ENCODE measurements at places on chromosomes 16 and 17. TPM values are rescaled to one million over a fixed set of nuclear protein-coding genes. Genes with fewer than 3 reads are reported as not detected.
A peak's percentile ranks its signal among the peaks of the same experiment; 100 is the strongest.

The PERCC1 gene
- not detected for total RNA-seq

The ABCC11 gene
- not detected for total RNA-seq

The TBC1D3E gene
- not detected for total RNA-seq

The RANBP10 gene
- total RNA-seq, result 8.8 TPM

The STXBP4 gene
- total RNA-seq, result 12.8 TPM

The KRT28 gene
- not detected for total RNA-seq

The SCNN1G gene
- total RNA-seq, result not detected

The DNAH3 gene
- 0.07 TPM for total RNA-seq

The ACSM2A gene
- not detected for total RNA-seq

DNA sequence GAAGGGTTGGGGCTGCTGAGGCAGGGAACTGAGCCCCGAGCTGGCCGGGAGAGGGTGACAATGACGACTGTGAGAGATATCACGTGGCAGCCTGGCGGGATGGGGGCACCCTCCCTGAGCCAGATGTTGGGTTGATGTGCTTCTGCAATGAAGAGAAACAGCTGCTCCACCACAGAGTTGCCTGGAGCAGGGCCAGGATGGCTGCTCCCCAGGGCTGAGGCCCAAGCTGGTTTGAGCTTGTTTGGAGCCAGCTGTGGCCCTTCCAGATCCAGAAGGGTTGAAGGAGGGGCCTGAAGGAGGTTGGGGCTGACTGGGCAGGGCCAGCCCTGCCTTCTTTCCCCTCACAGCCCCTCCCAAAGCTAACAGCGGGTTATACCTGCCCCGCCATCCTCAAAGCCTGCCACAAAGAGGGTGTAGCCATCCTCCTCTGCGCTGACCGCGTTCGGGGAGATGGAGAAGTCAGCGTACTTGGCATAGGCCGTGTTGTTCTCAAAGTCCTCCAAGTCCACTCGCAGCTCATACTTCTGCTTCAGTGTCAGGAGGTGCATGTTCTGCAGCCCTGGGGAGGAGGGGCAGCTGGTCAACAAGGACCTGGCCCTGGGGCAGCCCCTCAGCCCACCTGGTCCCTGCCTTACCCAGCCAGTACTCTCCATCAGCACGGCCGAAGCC, 2.1 kb downstream of the MFAP4 start:
- DNase-seq, result no peak

- peak; percentile 15 for DNase-seq
Observed at GRCh38 chr16:534135-534534, 6.6 kb downstream of the CAPN15 start.

DNA sequence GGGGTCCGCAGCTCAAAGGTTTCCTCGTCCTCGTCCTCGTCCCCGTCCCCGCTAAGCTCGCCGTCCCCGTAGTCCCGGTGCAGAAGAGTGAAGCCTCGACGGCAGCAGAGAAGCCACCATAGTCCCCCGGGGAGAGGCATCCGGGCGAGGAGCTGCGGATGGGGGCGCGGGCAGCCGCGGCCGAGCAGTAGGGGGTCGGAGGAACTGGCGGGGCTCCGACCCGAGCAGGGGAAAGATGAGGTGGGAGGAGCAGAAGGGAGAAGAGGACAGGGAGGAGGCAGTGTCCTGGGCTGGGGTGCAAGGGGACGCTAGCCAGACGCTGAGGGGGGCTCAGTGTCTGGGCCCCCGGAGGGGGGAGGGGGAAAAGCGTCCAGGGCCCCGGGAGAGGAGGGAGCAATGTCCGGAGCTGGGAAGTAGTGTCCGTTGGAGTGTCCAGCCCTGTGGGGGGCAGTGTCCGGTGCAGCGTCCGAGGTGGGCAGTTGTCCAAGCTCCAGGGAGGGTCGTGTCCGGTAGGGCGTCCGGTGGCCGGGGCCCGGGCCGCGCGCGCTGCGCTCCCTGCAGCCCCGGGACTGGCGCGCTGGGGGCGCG, at the start of gene PLEKHH3:
Gene PLEKHH3, minus strand, starts transcription at position 571 of the 588 bp plus-strand sequence. Its CDS starts 431 bp downstream, at position 140.
- DNase-seq, result no peak

DNA sequence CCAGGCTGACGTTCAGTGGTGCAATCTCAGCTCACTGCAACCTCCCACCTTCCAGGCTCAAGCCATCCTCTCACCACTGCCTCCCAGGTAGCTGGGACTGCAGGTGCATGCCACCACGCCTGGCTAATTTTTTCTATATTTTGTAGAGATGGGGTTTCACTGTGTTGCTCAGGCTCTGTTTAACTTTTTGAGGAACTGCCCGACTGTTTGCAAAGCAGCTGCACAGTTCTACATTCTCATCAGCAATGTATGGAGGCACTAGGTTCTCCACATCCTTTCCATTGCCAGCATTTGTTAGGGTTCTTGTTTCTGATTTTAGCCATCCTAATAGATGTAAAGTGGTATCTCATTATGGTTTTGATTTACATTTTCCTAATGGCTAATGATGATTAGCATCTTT, 9.4 kb downstream of the TNRC6A start:
- no peak for DNase-seq

DNA sequence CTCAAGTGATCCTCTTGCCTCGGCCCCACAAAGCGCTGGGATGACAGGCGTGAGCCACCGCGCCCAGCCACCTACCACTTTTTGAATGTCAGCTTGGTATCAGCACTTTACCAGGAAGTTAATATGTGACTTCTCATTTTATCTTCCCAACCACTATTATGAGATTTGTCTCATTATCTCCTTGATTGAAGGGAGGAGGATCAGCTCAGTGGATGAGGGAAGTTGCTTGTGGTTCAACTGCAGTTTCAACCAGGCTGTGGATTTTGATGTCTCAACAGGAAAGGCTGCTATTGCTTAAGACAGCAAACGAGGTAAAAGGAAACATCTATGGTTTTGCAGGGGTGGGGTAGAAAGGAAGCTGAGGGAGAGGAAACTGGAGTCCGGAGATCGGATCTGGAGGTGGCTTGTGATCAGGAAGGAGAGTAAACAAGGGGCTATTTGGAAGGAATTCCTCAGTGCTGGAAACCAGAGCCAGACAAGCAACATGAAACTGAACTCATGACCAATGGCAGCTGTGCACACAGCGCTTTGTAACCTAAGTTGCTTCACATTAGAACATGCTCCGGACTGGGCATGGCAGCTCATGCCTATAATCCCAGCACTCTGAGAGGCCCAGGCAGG, 180.5 kb downstream of the VPS53 start:
- no peak for DNase-seq

DNA sequence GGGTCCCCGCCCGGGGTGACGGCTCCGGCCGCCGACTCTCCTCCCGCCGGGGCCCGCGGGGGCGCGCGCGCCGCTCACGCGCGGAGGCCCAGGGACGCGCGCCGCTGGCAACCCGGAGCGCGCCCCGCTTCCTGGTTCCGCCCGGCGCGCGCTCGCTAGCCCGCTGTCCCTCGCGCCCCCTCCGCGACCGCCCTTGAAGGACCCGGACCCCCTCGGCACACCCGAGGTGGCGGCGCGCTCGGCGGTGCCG, at the start of gene STAT5B:
Gene STAT5B, minus strand, starts transcription at position 33 of the 250 bp plus-strand sequence. CDS start 44,264 bp downstream, outside the sequence.
- peak; percentile 27 for DNase-seq

- no peak for DNase-seq
Observed at GRCh38 chr16:48102083-48103008, 53.4 kb downstream of the ABCC12 start.

- DNase-seq, result no peak
Observed at GRCh38 chr17:65820306-65820705, 258.9 kb upstream of the AXIN2 start.

DNA sequence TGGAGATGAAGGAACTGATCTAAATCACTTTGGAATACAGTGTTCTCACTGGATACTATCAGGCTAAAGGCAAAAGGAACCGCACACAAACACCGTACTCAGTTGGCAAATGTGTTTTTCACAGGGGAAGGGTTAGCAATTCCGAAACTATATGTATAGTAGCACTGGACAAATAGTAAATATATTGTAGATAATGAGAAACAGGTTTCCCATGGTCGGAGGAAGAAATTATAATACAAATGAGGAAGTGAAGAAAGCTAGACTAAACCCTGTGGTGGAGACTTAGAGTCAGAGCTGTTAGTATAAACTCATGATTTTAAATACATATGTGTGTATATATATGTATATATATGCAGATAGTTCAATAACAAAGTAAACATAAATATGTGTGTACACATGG, 414.1 kb upstream of the SALL1 start:
- no peak for DNase-seq

GRCh38 chr17:43882761-43883415, 24.4 kb downstream of the MPP2 start:
- no peak for DNase-seq

DNA sequence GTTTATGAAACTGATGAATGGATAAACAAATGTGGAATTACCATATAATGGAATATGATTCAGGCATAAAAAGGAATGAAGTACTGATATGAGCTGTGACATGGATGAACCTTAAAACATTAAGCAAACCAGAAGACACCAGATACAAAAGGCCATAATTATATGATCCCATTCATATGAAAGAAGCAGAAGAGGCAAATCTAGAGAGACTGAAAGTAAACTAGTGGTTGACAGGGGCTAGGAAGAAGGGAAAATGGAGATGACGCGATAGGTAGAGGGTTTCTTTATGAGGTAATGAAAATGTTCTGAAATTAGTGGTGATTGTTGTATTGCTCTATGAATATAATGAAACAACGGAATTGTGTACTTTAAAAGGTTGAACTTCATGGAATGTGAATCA, 88.4 kb downstream of the HIC1 start:
- no peak for DNase-seq

GRCh38 chr17:29016345-29017210, 10.7 kb upstream of the SEZ6 start:
- DNase-seq, result no peak

DNA sequence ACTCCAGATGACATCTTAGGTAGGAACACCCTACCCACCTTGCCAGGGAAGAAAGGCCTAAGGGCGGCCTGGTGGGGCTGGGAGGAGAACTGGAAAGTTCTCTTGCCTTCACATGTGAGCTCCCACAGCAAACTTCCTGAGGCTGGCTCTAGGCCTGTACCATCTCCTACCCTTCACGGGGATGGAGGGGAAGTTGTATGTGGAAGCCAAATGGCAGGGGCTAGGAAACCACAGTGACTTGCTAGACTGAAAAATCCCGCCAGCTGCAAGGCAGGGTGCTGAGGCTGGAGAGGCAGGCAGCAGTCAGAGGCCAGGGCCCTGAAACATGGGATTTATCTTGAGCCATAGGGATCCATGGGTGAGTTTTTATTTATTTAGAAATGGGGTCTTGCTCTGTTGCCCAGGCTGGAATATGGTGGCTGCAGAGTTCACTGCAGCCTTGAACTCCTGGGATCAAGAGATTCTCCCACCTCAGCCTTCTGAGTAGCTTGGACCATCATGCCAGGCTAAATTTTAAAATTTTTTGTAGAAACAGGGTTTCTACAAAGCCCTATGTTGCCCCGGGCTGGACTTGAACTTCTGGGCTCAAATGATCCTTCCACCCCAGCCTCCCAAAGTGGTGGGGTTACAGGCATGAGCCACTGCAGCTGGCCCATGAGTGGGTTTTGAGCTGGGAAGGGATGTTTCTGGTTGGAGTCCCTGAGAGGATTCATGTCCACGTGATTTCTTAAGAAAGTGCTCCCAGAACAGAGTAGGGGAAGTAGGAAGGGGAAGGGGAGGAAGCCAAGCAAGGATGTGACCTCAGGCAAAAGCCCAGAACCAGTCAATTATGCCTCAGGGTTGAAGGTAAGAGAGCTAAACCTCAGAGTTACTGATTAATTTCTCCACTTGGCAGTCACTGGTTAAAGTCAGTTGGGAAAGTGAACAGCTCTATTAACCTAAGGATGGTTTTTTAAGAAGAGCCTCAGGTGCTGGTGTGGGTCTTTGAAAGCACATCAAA, 4.0 kb upstream of the KAT8 start:
- no peak for DNase-seq

GRCh38 chr17:32503251-32504165, 16.7 kb downstream of the CDK5R1 start:
- peak; percentile 71 for DNase-seq

- no peak for DNase-seq
Observed at GRCh38 chr17:57595947-57596695, 149.0 kb downstream of the CCDC182 start.

- DNase-seq, result no peak
Observed at GRCh38 chr16:87687998-87688529, 77.7 kb downstream of the KLHDC4 start.

- DNase-seq, result no peak
Observed at GRCh38 chr17:49334744-49335512, 27.1 kb downstream of the ZNF652 start.

DNA sequence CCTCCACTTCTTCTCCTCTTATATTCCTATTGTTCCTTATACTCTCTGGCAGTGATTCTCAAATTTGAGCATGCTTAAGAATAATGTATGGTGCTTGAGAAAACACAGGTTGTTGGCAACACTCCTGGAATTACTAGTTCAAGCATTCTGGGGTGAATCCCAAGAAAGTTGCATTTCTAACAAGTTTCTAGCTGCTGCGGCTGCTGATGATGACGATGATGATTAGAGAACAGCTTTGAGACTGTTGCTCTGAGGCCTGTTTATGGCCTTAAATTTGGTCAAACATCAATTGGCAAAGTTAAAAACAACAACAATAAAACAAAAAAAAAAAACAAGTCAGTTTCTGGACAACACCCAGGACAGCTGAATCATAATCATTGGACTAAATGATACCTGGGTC, 961.9 kb downstream of the CDH11 start:
- DNase-seq, result no peak
